Activated T-cell treated with anti-CD3 and anti-CD28 coated beads, Interleukin-2, amount 50 U/mL, for 4 hours (primary cell): ENCODE measurements at places on chromosomes 12 and 14.

GRCh38 chr12:65106948-65107347 is 14.2 kb downstream of the WIF1 start:
- DNase-seq, result no peak

- DNase-seq, result no peak
Observed at GRCh38 chr14:74142523-74142922, 57.8 kb downstream of the LIN52 start.

DNA sequence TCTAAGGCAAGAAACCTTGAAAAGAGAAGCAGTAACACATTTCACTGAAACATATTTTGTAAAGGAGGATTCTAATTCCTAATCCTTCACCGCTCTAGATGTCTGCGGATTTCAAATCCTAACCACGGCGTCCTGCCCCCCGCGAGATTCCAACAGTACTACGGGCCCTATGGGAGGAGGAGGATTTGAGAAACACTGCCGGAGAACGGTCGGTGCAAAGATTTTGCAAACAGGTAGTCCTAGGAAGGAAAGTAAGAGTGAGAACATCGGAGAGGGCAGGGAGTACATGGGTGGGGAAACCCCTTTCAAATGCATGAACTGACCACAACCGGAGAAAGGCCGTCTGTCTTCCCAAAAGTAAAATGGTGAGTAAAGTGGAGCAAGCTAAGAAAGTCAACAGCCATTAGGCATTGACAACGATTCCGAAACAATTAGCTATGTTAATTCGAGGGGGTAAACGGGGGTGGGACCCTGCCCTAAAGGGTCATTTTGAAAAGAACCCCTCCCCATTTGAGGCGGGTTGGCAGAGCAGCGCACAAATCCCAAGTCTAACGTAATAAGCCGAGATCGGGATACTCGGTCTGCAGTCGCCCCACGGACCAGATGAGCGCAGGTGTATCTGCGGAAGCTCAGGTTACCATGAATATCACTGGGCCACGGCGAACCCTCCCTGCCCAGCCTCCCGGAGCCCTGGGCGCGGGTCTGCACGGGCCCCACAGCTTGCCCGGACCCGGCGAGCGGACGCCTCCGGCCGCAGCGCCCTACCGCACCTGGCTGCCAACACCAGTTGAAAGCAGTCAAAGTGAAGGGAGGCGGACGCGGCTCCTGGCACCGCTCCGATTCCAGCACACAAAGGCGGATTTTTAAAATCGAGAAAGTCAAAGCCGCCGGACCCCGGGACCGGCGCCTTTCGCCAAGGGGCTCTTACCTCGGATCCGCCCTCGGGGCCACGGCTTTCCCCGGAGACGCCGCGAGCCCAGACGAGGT is 662 bp downstream of the EPS8 start:
- DNase-seq, result peak; percentile 4

DNA sequence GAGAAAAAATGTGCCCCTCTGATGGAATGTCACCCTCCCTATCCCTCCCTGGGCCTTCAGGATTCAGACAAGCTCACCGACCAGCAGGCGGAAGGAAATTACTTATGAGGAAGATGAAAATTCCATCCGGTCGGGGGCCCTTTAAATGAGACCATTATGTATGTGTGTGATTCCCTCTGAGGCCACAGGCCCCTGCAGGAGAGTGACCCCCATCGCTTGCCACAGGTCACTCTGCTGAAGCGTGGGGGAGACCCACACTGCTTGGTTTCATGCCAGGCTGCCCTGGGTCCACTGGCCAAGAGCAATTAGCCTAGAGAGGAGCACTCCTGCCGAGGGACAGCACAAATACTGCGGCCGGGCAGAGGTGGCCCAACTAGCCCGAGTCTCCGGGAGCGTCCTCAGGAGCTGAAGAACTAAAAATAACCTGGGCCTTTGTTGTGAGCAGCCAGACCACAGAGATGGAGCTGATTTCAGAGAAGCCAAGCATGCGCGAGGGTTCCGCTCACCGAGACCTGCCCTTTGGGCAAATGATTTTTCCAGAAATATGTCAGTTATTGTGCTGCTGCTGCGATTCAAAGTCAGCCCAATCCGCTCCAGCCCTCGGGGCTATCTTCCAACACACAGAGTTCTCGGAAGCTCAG is 276.4 kb downstream of the DPF3 start:
- DNase-seq, result no peak

GRCh38 chr12:96814200-96814599 is 92.9 kb upstream of the NEDD1 start:
- DNase-seq, result no peak

DNA sequence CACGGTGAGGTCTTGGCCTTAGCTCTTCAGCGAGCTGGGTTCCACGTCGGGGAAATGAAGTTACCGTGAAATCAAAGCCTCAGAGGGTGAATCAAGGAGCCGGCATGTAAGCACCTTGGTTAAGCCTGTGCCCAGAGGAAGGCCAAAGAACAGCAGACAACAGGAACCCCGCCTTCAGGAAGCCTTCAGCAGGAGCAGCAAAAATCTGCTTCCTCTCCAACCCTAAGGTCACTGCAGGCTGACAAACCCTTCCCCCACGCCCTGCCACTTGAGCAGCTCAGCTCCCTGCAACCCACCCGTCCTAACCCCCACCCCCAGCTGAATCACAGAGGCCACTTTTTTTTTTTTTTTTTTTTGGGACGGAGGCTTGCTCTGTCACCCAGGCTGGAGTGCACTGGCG is 72.9 kb upstream of the LTA4H start:
- peak; percentile 19 for DNase-seq

GRCh38 chr14:49858383-49858782 is 5.8 kb upstream of the NEMF start:
- DNase-seq, result no peak

- no peak for DNase-seq
Observed at GRCh38 chr12:98595243-98595988, 1.9 kb downstream of the SLC25A3 start.

DNA sequence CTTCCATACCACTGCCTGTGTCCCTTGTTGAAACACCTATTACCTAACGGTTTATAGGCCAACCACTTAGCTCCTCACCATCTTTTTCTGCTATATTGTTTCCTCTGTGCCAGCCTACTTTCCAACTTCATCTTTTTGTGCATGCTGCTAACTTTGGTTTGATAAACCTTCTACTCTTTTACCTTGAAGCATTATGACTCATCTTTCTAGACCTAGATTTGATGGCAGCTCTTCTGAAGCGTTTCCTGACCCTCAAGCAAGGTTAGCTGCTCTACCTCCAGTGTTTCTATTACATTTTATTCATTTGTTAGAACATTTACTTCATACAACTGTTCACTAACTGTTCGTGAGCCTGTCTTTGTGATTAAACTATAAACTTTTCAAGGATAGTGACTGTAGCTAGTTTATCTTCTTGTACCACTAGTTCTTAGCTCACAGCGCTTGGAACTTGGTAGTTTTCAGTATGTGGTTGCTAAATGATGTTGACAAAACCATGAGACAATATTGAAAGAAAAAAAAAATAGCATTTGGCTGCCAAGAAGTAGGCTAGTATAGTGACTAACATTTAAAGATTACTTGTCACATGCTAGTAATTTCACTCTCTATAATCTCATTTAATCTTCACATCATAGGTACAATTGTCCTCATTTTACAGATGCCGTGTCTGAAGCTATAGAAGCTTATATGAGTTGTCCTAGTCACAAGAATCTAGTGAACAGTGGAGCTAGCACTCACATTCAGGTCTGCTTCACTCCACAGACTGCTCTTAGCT is 79.5 kb downstream of the APAF1 start:
- no peak for DNase-seq

GRCh38 chr12:113786107-113786506 is 180.0 kb downstream of the RBM19 start:
- DNase-seq, result no peak

GRCh38 chr12:131735153-131735456 is 24.2 kb downstream of the SFSWAP start:
- DNase-seq, result no peak

DNA sequence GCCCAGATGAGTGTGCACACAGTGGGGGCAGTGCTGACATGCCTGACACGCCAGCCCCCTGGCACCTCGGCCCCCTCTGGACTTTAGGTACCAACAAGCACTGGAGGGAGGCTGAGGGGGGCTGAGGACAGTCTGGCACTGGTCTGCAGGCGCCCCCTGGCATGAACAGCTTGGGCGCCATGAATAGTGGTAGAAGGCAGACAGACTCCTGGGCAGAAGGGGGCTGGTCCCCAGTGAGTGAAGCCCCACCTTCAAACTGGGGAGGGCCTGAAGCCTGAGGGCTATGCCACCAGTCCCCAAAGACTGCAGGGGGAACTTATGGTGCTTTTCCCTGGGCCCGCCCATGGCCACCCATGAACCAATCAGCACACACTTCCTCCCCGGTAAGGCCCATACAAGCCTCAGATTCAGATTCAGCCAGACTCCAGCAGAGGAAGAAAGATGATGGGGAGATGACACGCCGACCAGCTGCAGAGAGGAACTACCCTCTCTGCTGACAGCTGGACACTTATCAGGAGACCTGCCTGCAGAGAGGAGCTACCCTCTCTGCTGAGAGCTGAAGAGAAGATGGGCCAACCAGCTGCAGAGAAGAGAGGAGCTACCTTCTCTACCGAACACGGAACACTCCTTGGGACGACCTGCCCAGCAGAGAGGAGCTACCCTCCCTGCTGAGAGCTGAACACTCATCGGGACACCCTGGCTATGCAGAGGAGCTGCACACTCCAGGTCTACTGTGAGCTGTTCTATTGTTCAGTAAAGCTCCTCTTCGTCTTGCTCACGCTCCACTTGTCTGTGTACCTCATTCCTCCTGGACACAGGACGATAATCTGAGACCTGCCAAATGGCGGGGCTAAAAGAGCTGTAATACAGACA is 324.5 kb downstream of the PCNX1 start:
- no peak for DNase-seq

DNA sequence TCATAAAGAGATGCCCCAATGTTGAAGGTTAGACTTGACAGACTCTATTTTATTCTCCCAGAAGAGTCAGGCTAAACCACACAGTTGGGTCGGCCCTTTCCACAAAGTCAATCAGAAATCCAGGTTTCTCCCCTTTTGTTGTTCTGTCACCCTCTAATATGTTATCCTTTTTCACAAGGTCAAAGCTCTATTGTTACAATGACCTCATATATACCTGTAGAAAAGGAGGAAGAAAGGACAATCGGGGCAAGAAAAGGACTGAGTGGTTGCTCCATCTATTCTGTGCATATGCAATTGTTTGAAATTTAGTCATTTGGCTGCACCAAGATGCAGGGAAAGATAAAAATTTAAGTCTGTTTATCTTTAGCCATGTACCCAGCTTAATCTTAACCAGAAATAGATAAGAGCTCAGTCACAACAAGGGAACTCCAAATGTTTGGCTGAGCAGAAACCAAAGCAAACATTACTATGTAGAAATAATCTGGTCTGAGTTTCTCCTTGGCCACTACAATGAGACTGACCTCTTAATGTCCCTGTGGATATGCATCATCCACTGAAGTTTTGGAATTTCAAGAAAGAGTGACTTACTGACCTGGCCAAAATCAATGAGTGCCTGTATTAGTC is 503.7 kb downstream of the GALC start:
- DNase-seq, result no peak

GRCh38 chr14:56183631-56184157 is 65.5 kb downstream of the PELI2 start:
- DNase-seq, result no peak

DNA sequence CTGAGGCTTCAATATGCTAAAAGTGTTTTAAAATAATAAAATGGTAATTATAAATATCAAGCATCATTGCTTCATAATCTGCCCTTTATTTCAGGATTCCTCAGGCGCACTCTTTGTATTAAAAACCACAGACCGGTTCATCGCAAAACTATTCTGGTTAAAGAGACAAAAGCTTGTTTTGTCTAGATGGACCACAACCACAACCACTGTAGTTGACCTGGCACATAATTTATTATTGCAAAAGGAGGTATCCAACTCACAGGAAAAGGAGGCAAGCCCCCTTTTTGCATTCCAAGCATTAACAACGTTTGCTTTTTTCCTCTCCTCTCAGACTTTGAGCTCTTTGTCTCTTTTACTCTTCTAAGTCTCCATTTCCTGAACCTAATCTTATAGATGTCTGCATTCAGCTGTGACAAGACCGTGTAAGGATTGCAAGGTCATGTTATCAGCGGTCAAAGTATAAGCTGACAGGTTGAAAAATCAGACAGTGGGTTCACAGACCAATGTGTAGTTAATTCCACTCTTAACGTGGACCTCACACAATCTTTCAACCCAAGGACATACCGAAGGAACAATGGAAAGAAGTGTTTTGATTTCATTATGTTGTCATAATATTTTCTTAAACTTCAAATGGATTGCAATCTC is 1057.6 kb downstream of the GALC start:
- DNase-seq, result no peak

DNA sequence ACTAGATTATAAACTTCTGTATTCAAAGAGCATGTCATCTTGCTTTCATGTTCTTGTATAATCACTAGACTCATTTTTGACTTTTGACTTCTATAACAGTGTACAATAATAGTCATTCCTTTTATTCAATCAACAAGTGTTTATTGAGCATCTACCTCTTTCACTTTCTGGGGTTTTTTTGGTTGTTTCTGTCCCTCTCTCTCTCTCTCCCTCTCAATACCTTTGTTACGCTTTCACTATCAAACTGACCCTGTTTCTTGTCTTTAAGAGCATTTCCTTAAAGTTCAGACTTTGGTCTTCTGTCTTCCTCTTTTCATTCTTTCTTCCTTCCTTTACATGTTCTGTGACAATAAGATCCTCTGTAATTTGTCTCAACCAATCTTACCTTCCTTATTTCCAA is 49.5 kb downstream of the GPR137C start:
- DNase-seq, result no peak

DNA sequence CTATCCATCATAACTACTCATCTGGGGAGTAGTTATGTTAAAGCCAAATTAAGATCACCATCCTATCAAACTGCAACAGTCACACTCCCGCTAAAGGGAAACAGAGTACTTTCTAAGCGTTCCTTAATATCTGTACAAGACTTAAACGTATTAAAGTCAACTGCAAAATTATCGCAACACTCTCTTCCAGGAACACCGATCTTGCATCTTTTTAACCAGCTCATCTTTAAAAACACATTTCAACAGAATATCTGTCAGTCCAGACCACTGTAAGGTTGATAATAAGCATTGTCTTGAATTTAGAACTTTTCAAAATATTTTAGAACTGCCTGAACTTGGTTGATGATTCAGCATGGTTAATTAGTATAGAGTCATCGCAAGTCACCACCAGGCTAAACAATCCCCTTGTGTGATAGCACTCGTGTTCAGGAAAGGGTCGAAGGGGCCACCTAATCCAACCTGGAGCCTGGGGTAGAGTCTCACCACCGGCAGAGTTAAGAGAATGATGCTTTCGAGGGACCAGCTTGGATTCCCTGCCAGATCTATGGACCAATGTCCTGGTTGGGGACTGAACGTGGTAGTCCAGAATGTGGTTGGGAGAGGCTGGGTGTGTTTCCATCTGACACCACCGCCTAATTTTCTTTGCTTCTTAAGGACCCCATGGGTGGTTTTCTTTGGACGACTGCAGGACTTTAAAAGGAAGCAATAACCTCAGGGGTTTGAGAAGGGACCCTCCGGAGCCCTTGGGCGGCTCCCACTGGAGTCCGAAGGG is 890 bp downstream of the SPTLC2 start:
- DNase-seq, result no peak

GRCh38 chr12:89664441-89664840 is 44.2 kb downstream of the ATP2B1 start:
- no peak for DNase-seq
